ENCODE measurements at places on chromosomes 16 and 17.

DNA sequence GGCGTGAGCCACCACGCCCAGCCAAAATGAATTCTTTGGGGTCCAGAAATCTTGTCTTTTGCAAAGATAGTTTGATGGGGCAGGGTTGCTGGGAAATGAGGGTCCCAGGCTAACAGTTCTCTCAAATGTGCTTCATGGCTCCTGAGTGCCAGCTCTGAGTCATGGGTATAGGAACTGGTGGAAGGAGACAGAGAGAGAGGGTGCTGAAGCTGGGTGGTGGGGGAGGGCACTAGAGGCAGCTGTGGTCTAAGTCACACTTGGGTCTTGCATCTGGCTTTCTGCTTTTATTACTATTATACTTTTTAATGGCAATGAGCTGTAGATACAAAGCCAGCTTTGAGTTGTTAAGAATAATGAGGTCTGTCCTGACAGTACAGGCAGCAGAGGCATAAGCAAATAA is 54.6 kb downstream of the PRKCA start:
- DNase-seq: no peak

GRCh38 chr16:47999595-47999994 is 156.2 kb downstream of the ABCC12 start:
- DNase-seq: no peak

DNA sequence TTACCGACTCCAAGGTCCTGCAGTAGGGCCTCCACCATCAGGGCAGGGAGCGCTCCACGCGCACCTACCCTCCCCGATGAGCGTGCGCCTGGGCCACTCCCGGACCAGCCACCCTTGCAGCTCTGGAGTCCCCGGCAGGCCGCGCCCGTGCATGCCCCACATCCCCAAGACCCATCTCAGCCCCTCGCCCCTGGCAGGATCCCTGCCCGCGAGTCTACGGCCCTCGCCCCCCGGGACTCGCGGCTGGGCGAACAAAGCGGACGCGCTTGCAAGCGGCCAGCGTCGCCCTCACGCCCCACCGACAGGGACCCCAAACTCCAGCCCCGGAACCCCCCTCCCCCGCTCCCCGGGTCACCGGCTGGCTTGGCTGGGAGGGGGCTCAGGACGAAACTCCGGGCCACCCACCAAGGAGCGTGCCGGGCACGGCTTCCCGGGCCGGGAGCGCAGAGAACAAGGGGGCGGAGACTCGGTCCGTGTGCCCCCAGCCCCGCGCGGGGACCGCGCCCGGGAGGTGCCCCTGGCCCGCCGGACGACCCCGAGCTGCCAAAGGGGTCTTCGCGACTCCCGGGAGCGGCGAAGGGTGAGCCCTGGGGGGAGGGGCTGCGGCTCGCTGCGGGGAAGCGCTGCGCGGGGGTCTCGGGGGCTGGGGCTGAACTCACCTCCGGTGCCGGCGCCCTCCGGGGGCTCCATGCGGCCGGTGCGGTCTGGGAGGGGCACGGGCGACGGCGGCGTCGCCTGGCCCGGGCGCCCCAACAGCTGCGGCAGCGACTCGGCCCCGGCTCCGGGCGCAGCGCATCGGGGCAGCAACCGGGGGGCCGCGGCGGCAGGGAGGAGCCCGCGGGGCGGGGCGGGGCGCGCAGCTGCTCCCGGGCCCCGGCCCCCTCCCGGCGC is at the start of gene DBNDD1:
DBNDD1 (minus strand) TSS at position 805 of the 891 bp plus-strand sequence; CDS start at position 690, 115 bp downstream.
- no peak for DNase-seq

DNA sequence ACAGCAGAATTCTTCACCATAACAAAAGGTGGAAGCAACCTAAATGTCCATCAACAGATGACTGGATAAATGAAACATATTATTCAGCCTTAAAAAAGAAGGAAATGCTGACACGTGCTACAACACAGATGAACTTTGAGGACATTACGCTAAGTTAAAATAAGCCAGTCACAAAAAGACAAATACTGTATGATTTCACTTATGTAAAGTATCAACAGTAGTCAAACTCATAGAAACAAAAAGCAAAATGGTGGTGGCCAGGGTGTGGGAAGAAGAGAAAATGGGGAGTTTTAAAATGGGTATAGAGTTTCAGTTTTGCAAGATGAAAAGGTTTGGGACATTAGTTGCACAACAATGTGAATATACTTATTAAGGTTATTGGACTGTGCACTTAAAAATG is 49.8 kb upstream of the MTMR4 start:
- no peak for DNase-seq

DNA sequence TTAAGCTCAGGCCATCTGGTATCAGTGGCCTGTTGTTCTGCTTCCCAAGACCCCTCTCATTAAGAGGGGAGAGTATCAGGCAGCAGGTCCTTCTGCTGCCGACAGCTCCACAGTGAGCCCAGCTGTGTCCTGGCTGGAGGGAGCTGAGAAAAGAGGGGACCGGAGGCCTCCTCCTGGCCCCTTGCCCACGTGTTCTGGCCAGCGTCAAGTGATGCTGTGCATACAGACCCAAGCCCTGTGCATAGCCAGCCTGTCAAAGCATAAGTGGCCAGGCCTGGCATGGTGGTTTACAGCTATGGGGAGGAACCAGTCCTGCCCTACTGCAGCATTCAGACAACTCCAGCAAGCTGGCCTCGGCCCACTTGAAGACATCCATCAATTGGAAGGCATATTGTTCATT is 48.0 kb downstream of the ABCC6 start:
- DNase-seq: no peak

DNA sequence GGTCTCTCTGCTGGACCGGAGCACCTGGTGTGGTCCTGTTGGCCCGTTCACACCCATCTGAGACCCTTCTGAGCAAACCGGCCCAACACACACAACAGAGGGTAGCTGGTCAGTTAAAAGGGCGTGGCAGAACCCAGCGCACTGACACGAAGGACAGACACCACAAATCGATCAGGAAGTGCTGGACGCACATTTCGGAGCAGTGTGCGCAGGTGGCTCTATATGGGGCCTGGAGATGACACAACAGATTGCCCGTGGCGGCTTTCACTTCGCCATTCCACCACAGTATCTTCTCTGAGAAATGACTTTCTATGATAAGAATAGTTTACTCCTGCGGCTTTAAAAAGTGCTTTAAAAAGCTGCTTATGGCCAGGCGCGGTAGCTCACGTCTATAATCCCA is 12.5 kb downstream of the CCDC57 start:
- no peak for DNase-seq

- DNase-seq: no peak
Observed at GRCh38 chr17:263773-264172, 82.3 kb upstream of the DOC2B start.

DNA sequence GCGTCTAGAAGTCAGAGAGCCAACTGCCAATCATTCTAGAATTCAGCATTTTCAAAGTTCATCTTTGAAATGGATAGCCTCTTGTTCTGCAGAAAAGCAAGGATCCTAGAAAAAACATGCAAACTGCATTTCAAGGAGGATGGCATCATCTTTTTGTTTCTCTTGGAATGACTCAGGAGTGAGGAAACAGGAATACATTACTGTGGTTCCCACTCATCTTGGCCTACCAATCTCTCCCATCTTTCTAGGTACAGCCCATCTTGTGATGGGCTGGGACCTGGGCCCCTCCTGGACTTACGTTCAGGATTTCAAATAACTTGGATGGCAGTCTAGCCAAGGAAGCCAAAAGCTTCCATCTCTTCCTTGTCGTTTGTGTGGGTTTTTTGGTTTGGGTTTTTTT is 363.4 kb downstream of the CDH13 start:
- no peak for DNase-seq

DNA sequence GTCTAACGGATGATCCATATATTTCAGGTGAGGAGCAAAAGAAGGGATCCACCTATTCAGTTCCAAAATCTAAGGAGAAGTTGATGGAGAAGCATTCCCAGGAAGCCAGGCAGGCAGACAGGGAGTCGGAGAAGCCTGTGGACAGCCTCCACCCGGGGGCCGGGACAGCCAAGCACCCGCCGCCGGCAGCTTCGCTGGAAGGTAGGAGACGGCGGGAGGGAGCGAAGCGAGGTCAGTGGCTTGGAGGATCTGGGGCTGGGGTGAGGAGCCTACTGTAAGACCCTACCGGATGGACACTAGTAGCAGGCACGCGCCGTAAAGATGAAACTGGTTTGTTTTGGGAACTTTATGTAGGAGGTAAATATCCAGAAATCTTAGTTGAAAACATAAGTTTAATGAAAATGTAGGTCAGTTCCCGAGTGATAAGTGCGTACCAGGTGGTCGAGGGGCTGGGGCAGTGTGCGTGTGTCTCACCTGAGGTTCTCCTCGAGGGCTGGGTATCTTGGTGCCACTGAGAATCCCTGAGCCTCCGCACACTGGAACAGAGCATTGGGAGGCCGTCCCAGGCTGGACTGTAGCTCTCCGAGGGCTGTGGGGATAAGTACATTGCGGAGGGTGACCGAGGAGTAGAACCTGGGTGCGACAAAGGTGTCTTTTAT is 714 bp downstream of the SPATA33 start:
- DNase-seq: no peak

DNA sequence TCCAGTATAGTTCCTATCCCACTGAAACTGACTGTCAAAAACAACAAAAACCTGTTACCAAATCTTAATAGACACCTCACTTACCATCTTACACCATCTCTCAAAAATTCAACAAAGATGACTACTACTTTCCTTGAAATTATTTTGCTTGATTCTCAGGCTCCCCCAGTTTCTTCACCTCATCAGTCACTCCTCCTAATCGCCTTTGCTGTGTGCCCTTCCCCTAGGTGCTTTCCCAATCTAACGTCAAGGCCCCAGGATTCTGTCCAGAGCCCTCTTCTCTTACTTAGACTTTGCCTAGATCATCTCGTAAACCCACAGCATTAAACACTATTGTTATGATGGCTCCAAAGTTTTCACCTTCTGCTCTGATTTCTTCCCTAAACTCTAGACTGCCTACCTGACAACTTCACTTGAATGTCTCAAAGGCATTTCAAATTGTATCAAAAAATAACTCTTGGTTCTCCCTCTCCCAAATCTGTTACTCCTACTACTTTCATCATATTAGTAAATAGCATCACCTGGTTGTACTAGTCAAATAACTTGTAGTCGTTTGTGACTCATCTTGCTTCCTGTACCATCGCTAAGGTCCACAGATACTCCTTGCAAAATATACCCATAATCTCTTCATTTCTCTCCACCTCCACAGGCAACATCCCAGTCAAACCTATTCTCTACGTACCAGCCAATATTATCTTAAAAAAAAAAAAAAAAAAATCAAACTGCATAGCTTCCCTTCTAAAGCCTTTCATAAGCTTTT is 18.0 kb downstream of the C16orf87 start:
- no peak for DNase-seq
